ENCODE measurements at places on chromosomes 6 and 20.

DNA sequence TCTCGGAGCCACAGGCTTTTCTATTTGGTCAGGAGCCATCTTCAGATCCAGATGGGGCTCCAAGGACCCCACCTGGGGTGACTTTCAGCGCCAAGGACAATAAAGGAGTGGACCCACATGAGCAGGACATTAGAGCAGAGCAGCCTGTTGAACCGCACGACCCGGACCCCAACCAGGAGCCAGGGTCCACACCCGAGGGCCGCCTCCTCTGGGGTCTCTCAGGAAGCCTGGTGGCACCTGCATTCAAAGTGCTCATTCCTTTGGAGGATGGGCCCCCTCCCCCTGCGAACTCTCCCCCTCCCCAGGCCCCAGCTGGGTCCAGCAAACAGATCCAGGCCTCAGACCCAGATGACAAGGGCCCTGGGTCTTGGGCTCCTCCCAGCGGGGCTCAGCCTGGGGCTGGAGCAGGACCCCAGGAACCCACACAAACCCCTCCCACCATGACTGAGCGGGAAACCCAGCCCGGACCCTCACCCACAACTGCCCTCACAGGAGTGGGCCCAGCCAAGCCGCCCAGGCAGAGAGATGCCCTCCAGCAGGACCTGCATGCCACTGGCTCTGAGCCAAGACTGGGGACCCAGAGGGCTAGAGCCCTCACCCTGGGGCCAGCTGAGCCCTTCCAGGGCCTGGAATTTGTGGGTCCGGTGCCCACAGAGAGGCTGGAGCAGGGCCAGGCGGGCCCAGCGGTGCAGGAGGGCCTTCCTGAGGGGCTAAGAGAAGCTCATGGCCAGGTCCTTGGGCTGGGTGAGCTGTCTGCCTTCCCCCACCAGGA lies 23.9 kb downstream of the RAB44 start:
- DNase-seq = no peak

GRCh38 chr6:159499034-159499433 lies 194.0 kb downstream of the SOD2 start:
- DNase-seq = no peak

DNA sequence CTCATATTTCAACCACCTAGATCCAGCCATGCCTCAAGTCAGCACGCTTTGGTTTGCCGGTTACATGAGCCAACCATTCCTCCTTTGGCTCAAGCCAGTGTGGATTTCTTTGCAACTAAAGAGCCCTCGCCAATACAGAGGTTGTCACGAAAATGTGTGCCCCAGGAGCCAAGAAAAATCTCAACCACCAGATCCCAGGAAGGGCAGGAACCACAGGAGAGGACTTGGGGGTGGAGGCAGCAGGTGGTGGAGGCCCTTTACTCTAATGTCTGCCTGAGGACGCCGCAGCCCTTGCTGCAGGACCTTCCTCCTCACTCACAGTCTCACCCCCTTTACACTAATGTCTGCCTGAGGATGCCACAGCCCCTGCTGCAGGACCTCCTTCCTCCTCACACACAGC lies 144.8 kb upstream of the PHACTR3 start:
- DNase-seq = no peak

- DNase-seq = no peak
These were observed 67.3 kb upstream of the E2F3 start for GRCh38 chr6:20334334-20334733.

DNA sequence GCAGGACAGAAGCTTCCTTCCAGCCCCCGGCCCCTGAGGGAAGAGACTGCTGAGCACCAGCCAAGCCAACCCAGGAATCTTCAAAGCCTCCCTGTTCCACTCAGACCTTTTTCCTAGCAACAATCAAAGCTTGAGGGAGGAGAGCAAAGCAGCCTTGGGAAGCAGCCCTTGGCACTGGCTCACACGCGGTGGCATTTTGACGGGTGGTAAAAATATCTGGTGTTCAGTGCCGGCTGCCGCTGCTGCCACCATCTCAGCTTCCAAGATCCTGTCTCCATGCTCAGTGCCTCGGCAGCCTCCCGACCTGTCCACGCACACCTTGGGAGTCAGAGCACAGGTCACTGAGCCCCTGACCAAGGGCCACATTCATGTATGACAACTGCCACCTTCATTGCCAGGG lies 170.1 kb downstream of the LRFN2 start:
- DNase-seq = no peak

DNA sequence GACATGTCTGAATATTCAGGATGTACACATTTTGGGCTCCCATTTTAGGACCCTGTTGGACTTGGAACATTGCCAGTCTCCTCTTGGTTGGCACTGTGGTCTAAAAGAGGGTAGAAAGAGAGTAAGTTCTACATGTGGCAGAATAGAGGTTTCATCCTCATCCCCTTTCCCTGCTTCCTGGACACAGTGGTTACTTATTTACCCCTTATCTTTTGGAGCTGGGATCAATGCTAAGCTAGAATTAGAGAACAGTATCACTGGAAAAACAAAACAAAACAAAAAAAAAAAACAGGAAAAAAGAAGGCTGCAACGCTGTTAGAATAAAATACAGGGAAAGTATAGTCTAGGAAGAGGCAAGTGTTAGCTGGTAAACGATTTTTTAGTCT lies 790.6 kb downstream of the MAFB start:
- no peak for DNase-seq

DNA sequence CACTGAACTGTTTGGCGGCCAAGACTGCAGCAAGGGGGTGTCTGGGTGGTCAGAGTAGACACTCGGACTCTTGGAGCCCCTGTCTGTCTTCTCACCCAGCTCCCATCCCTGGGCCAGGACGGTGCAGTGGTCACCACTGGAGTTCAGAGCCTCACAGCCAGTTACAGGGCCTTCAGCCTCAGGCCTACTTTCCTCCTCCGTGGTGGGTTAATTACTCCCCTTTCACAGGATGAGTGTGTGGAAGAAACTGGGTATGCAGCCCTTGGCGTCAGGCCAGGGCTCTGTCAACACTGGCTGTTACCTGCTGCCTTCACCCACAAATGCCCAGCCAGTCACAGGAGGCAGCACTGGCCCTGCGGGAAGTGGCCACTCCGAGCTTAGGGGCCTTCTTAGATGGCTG lies 1.8 kb upstream of the YTHDF1 start:
- DNase-seq = no peak

- DNase-seq = no peak
These were observed 178.0 kb downstream of the CLIC5 start for GRCh38 chr6:45837541-45838200.

DNA sequence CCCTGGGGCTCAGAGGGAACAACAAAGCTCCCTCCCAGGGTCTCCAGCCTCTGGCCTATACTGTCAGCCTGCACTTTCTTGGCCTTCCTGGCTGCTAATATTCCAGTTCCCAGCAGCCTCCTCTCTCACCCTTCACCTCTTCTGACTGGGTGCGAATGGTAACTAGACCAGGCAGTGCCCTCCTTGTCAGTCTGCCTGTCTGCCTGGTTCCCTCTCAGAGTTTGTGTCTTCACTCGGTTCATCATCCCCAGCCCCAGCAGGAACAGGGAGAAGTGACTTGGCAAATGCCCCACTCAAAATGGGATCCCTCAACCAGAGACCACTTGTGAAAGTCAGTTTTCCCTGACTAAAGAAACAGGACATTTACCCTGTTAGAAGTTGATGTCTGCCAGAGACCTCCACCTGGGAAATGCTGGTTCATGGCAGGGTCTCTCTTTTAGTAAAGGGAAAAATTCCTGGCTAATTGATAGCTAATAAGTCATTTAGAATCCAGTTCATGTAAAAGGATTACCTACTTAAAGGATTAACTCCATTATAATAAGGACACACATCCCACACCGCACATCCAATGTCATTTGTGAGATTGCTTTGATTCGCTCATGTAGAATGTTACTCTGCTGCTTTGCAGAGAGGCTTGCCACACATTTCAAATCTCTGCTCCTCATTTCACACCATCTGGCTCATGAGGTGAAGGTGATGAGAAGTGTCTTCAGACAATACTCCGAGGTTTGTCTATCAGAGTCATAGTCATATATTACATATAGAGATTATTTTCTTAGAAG lies 18.6 kb upstream of the MICB start:
- DNase-seq = no peak

DNA sequence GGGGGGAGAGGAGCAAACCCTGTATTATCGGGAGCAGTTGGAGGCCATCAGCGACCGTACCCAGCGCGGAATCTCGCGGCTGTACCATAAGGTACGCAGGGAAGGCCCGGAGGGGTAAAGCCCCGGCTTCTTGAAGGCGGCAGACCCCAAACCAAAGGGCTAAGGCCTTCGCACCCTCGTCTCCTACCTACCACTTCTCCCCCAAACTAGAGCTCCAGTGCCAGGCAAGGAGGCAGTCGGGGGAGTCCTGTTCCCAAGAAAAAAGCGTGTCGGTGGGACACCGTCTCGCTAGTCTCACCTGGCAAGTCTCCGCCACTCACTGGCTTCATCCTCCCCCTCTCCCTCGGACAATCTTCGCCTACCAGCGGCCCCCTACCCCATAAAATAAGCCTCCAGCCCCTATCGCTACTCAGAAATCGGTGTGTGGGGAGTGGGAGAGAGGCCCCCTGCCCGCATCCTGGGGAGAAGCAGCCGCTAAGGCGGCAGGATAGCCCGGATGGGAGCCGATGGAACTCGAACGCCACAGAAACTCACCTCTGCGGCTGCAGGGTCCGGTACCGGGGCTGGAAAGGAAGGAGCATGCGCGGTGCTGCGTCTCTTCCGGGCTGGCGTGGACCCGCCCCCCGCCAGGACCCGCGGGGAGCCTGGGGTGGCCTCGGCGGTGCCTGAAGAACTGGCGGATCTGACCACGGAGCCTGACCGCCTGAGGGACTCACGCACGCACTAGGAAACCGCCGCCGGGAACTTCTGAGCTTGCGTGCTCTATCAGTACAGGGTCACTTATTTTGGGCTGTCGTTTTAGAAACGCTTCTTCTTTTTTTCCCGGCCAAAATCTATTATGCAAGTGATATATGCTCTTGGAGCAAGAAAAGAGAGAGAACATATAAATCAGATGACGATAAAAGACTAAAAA lies at the start of gene RPS10:
TSS of gene RPS10 (minus strand) at position 572 of the 913 bp plus-strand sequence. CDS start 848 bp downstream, outside the sequence.
- DNase-seq = peak; percentile 83

DNA sequence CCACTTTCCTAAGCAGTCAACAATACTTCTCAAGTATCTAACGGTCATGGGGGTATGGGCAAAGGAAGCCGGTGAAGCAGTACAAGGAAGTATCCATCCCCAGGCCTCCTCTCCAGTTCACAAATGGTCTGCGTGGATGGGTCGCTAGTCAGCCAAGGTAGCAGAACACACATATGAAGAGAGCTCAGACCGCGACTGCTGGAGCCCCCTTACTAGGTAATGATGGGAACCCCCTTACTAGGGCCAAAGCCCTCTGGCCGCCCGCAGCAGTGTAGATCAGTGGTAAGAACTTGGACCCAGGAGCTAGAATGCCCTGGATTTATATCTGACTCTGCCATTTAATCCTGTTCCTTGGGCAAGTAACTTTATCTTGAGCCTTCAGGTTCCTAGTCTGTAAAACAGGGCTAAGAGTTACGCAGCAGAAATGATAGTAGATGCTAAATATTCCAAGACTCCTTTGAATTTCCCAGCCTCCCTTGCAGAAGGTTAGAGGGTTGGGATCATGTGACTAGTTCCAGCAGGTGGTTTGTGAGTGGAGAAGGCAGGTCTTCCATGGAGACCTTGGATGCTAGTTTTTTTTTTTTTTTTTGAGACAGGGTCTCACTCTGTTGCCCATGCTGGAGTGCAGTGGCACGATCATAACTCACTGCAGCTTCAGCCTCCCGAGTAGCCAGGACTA lies 2.1 kb upstream of the CLPSL2 start:
- no peak for DNase-seq

DNA sequence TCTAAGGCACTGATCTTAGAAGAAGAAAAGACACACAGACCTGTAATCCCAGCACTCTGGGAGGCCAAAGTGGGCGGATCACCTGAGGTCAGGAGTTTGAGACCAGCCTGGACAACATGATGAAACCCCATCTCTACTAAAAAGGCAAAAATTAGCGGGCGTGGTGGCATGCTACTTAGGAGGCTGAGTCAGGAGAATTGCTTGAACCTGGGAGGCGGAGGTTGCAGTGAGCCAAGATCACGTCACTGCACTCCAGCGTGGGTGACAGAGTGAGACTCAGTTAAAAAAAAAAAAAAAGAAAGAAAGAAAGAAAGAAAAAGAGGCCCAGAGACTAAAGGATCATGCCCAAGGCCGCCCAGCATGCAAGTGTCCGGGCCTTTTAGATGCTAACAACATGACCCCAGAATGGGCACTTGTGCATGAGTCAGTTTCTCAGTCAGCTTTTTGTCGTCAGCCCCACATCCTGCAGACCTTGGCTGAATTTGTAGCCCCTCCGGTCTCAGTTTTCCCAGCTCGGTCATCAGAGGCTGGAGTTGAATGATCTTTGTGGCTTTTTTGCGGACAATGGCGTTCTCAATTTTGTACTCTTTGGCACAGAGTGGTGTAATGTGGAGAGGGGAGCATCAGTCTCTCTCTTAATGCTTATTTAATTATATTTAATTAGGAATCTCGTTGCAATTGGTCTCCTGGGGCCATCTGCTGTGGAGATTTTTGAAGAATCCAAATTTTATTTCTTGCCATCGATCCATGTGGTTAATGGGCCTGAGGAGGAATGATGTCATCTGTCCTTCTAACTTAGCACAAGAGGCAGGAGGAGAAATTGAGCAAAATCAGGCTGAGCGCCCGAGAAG lies 30.6 kb upstream of the APCDD1L start:
- no peak for DNase-seq

- peak; percentile 24 for DNase-seq
These were observed 809 bp downstream of the SRPK1 start for GRCh38 chr6:35919827-35920751.

- no peak for DNase-seq
These were observed 159.8 kb upstream of the TSHZ2 start for GRCh38 chr20:52812231-52812847.

DNA sequence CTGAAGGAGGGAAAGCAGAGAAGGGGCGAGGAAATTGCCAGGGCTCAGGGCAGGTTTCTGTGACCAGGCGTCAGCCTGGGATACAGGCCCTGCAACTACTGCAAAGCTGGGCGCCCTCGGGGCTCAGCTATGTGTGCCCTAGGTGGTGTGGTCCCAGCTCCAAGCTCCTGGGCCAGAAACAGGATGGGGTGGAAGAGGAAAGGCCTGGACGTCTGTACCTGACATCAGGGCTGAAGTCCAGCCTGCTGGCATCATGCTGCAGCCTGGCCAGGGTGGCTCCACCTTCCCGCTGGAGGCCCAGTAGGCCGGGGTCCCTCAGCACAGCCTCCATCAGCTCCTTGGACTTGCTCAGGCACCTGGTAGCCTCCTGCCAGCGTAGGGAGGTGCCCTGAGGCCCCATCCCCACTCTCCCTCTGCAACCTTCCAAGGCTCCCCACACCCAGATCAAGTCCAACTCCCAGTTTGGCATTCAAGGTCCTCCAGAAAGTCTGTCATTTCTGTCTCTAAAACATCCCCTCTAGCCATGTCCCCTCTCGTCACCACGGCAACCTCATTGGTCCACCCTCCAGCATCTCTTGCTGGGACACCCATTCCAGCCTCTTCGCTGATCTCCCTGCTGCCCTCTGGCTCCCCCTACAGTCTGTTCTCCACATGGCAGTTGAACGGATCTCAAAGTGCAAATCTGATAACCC lies 38.2 kb downstream of the KIAA1755 start:
- DNase-seq = peak; percentile 1

GRCh38 chr6:166381733-166382499 lies 824 bp downstream of the MPC1 start:
- peak; percentile 26 for DNase-seq

Measured in effector CD8-positive, alpha-beta T cell (primary cell).